ENCODE measurements at places on chromosomes 2 and 18. TPM values are rescaled to one million over a fixed set of nuclear protein-coding genes. Genes with fewer than 3 reads are reported as not detected.
A peak's percentile ranks its signal among the peaks of the same experiment; 100 is the strongest.

- DNase-seq = no peak
Measured at GRCh38 chr2:124693156-124693555, 668.1 kb downstream of the CNTNAP5 start.

SCN7A gene
- total RNA-seq = not detected

CFAP210 gene
- total RNA-seq = not detected

MERTK gene
- total RNA-seq = 11.3 TPM

ANKRD30B gene
- not detected for total RNA-seq

DNA sequence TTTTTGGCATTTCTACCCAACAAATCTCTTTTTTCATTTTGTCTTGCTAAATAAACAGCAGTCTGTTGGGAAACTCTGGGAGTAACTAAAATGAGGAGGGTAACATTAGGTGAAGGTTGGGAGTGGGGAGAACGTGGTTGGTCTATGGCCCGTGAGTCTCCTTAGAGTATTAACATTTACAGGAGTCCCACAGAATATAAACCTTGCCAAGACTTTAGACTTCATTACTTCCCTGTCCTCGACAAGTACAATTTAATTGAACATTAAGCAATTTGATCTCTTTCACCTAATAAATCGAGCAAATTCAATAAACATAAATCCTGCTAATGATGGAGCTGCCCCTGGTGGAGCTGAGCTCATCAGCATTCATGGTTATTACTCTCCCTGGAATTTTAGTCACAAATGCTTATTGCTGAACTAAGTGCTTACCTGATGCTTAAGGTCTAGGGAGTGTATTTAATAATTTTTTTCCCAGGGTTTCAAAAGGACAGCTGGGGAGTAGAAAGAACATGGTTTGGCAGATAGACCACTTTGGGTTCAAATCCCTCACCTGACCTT lies 95.1 kb upstream of the RASGRP3 start:
- no peak for DNase-seq

- DNase-seq = no peak
Measured at GRCh38 chr18:62989195-62989594, 273.9 kb downstream of the PHLPP1 start.

DNA sequence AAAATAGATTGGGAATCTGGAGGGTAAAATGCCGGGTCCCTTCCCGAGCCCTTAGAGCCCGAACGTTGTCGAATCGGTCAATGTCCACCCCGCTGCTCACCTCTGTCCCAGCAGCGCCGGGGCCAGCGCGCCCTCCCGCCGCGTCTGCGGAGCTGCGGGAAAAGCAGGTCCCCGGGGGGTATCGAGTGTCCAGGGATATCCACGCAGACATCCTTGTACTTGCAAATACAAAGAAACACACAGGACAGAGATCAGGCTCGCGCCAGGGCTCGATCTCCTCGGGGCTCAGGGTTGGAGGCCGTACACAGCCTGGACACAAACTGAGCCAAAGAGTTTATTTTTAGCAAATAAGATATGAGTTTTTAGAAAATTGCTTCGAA lies 2.3 kb upstream of the GATA6 start:
- DNase-seq = no peak

DNA sequence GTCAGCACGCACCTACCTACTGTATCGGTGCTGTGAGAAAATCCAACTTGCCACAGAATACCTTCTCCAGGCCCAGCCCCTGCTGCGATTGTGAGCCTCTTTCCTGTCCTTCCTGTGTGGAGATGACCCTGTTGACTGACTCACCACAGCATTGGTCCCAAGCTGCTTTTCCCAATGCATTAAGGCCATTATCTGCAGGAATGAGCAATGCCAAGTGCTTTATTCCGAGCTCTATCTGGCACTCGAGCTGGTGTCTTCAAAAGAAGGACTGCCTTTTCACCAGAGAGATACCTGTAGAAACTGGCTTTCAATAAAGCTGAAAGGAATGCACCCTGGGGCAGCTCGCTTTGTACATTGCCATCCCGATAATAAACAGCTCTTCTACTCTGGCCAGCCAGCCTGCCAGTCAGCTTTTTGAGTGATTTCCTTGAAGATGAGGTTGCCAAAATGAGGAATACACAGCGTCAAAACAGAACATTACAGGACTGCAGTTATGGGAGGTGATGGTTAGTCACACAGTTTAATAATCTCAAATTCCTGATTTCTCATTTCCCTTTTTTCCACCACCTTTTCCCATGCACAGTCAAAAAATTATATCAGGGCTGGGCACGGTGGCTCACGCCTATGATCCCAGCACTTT lies 8.3 kb upstream of the RNF103 start:
- DNase-seq = peak; percentile 79

TCF4 gene
- 6.8 TPM for total RNA-seq

DNA sequence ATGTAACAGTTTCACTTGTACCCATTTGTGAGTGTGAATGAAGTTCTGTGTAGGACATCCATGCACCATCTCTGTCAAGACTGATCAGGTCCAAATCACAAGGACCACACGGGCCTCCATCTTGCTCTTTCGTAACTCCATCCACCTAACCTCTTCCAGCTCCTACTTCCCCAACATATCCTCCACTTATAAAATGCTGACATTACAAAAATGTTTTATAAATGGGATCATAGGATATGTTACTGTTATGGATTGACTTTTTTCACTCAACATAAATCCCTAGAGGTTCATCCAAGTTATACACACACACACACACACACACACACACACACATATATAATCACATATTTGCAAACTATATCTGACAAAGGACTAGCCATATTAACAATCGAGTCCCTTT lies 476.8 kb downstream of the ZNF516 start:
- no peak for DNase-seq

DNA sequence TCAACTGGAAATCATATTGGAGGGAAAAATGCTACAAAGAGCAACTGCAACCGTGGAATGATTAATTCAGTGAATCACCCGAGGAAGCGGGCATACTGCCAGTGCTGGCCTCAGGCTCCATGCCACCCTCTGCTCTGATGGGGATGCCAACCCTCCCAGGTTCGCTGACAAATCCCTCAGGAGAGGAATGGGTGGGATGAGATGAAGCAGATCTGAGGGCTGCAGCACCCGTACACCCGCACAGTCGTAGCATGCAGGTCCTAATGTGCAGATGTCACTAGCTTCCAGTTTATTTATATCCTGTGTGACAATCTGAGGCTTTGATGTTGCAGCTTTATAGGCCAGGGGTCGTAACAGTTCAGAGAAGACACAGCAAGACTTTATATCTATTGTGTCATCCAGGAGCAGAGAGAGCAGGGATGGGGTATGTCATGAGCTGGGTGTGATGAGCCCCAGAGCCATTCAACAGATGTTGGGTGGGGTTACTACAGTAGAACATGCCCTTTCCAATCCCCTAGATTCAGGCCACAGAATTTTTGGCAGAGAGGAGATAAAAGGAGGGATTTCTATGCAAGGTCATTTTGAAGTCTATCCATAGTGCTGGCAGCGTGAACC lies 44.6 kb downstream of the DPP4 start:
- DNase-seq = peak; percentile 19

- DNase-seq = peak; percentile 51
Measured at GRCh38 chr2:198309673-198310280, 505.4 kb downstream of the PLCL1 start.

ARHGAP28 gene
- 0.61 TPM for total RNA-seq

SKOR2 gene
- not detected for total RNA-seq

DPYSL5 gene
- 4.8 TPM for total RNA-seq
